ENCODE measurements at places on chromosomes 7 and 10.

GRCh38 chr7:11612737-11613136 is 219.3 kb downstream of the THSD7A start:
- DNase-seq: no peak

DNA sequence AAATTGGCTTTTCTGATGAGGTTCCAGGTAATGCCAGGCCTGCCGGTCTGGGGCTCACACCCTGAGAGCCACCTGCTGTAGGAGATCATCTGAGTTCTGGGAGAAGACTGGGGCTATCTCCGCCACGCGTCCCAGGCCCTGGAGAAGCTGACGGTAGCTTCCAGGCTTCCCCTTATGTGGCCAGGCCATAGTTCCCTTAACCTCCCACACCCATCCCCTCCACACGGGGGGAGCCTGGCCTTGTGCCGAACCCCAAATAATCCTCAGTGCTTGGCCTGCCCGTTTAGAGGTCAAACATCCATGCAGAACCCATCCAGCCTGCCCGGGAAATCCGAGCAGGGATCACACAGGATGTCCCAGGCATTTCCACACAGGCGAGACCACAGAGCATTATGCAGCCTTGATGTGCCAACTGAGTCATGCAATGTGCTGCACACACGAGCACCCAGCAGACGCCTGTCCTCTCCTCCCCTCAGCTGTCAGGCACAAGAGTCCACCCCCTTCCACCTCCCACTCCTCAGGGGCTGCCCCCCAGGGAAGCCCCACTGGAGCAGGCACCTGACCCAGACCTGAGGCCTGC is 176.2 kb downstream of the PRKAG2 start:
- no peak for DNase-seq

DNA sequence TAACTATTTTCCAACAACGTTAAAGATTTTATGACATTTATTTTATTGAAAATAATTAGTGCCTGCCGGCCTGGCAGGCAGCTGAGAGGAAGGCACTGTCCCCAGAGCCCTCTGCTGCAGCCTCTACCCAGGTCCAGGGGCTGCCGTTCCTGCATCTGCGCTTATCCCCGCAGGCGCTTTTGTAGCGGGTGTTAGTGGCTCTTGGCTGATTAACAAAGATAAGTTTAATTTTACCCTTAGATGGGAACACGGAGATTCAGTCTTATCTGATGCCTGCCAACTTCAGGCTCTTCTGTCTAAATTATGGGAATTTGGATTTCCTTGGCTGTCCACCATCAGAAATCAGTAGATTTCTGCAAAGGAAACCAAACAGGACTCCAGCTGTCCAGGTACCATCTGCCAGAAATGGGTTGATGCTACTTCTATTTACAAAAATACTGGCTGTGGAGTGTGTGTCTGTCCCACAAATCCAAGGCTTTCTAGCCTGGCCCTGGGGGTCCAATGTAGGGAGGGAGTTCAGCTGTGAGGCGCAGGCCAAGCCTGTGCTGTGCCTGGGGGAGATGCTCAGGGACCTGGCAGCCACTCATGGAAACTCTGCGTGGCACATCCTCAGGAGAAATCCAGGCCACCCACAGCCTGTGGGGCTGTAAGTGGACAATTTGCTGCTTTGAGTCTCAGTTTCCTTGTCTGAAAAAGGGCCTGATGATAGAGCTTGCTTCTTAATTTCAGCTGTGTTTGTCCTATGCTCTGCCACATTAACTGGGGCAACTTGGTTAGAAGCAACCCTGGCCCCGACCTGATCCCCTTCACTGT is 62.0 kb upstream of the IGFBP3 start:
- DNase-seq: no peak

DNA sequence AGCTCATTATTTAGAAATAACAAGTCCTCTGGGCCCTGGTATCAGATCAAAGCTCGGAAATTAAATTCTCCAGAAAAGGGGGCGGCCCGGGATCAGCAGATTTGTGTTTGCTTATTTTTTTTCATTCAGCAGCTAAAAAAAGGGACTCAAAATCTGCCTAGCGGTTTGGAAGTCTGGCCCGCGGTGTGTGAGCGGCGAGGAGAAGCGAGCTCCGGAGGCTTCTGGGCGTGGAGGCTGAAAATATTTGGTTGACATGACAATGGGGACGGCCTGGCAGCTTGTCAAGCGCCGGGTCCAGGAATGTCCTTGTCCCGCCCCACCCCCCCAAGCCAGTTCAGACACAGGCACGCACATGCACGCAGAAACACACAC is 43.4 kb downstream of the FOXL3 start:
- DNase-seq: peak; percentile 82

- DNase-seq: no peak
Measured at GRCh38 chr10:58886406-58886805, 290.0 kb upstream of the PHYHIPL start.

DNA sequence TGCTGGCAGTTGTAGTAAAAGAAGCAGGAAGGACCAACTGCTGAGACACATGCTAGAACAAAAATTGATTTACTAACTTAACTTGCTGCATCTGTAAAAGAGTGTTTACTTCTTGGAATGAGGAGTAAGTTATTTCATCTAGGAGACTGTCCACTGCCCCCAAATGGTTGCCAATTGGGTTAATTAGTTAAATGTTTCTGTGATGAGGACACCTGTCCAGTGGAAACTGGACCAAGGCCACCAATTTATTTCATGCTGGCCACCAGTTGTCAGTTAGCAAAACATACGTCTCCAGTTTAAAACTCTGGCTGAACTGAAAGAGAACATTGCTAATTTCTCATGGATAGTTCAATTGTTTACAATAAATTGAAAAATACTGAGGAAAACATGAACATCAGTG is 191.7 kb downstream of the PPP1R9A start:
- DNase-seq: no peak

GRCh38 chr10:132698761-132699391 is 87.1 kb downstream of the NKX6-2 start:
- peak; percentile 14 for DNase-seq

DNA sequence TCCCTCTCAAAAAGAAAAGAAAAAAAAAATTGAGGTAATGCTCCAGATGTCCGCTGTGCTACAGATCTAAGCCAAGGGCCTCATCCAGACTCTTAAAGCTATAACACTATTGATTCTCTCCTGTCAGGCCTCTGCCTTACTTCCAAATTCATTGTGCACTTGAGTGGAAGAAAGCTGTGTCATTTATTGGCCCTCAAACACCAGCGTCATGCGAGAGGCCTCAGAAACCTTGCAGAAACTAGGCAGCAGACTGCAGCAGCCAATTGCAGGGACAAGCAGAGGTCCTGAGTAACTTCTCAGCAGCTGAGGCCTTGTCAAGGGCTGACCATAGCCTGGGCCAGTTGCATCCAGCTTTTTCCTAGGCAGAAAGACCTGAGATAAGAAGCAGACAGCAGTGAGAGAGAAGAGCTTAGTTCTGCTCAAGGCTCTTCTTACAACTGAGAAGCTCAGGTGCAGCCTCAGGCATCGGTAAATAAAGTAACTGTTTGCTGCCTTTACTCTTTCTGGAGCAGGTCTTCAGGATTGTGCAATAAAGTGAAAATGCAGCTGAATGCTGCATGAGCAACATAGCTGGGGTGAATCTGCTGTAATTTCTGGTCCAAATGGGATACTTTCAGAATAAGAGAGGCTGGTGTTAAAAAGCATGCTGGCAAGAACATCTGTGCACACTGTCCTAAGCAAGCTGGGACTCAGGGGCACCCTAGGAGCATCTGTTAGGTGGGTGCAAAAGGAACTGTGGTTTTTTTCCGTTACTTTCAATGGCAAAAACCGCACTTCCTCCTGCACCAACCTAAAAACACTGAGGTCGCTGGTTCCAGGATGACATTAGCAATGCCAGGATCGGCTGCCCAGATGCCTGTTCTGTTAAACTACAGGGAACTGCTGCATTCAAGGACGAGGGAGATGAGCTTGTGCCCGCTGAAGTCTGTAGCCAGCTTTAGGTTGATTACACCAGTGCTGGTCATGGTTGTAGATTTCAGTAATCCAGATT is 181.8 kb upstream of the PFKP start:
- DNase-seq: no peak

DNA sequence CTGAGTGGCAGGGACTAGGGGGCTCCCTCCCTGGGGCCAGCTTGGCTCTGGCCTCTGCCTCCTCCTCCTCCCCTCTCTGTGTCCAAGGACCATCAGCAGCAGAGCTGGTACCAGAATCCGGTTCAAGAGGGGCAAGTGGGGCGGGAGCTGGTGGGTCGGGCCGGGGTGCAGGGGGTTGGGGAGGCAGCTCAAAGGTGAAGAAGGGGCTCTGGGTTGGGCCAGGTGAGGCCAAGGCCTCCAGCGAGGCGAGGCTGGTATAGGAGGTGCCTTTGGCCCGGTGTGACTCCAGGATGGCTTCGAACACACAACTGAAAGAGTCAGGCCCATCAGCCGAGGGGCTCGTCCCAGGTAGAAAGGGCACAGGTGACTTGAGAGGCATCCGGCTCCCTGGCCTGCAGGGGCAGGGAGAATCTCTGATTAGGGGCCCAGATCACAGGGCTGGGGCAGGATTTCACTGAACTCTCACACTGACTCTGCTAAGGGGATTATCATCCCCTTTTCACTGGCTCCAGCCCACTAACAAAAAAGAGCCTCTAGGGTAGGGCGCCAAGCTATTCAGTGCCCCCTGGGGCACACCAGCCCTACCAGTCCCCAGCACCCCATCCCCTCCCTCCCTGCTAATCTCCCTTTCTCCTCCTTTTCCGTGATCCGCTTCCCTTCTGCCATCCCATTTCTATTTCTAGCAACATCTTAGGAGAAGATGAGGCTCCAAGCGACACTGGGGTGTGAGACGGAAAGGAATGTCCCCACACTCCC is 4.6 kb downstream of the PSD start:
- no peak for DNase-seq

Data from left cardiac atrium (tissue), 4 donors.